CD4-positive, CD25-positive, alpha-beta regulatory T cell (primary cell): ENCODE measurements at places on chromosomes 1 and 21. TPM values are rescaled to one million over a fixed set of nuclear protein-coding genes. Genes with fewer than 3 reads are reported as not detected.

DNA sequence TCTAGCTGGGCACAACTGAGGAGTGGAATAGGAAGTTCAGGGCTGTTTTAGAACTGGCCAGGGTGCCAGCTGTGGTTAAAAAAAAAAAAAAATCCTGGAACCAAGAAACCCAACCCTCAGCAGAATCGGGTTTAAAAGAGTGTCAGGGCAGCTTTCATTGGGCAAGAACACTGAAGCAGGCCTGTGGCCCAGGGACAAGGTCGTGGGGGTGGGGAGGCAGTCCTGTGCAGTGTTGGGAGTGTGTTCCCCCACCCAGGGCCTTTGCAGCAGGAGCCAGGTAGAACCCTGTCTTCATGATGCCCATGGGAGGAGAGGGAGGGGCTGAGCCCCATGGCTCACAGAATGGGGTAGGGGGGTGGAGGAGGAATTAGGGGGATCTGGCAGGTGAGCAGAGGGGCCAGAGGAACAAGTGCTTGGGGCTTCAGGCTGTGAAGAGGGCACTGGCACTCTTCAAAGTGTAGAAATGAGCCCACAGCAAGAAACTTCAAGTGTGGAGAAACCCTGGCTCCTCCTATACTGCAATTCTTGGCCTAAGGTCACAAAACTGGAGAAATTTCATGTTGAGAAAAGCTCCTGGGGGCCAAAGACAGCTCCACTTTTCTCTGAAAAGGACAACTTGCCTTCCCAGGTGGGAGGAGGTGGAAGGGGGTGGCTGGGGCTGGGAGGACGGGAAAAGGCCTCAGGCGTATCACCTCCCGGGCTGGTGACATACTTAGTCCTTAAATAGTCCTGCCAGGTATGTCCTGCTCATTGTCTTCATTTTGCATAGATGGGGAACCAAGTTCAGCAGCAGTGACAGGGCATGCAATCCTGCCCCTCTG lies 39.3 kb downstream of the KIAA1614 start:
- DNase-seq: no peak

DNA sequence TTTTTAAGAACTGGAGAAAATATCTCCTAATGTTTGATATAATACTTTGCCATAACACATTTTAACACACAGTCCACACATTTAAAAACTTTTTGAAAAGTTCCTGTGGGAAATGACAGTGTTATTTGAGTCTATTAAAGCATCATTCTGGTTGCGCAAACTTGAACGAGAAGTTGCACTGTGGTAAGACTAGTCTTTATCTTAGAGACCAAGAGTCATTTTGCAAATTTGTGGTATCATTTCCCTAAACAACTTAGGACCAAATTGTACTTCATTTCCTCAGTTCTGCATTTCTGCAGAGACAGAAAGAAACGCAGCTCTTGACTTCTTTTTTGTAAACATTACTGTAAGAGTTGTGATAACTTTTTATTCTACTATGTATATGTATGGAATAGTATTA lies at the start of gene RGS18:
RGS18 (plus strand) TSS at position 282 of the 400 bp plus-strand sequence. CDS start 176 bp downstream, outside the sequence.
- no peak for DNase-seq

DNA sequence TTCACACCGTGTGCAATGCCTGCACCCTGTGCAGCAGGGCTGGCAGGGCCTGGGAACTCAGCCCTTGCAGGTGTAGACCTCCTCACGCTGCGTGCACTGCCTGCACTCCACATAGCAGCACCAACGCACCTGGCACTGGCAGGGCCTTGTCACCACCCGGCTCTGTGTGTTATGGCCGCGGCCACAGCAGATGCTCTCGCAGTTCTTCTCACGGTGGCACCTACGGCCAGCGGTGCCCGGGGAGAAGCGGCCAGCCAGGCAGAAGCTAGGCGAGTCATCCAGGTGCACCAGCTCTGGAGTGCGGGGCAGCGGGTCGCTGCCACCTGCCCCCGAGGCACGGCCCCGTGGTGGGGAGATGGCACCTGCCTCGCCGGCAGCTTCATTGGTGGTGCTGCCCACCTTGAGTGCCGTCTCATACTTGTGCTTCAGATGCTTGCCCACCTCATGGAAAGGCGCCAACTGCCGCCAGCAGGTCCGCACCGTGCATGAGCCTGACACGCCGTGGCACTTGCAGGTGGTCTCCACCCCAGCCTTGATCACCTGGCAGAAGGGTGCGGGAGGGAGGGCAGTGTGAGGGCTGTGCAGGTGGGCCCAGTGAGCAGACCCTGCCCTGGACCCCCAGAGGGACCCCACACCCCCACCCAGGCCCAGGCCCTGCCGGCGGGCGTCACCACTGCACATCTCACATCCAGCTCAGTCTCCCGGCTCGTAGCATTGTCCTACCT lies 26.1 kb downstream of the WNT9A start:
- no peak for DNase-seq

LCE1A gene
- not detected for total RNA-seq

PROK1 gene
- total RNA-seq: not detected

KCNT2 gene
- not detected for total RNA-seq
